ELR (cell line): ENCODE measurements at places on chromosomes 1 and 21.

- DNase-seq = peak; percentile 90
Measured at GRCh38 chr1:29122682-29123052, 1.0 kb downstream of the TMEM200B start.

- no peak for DNase-seq
Measured at GRCh38 chr1:95118067-95118499, 928 bp downstream of the TLCD4 start.

DNA sequence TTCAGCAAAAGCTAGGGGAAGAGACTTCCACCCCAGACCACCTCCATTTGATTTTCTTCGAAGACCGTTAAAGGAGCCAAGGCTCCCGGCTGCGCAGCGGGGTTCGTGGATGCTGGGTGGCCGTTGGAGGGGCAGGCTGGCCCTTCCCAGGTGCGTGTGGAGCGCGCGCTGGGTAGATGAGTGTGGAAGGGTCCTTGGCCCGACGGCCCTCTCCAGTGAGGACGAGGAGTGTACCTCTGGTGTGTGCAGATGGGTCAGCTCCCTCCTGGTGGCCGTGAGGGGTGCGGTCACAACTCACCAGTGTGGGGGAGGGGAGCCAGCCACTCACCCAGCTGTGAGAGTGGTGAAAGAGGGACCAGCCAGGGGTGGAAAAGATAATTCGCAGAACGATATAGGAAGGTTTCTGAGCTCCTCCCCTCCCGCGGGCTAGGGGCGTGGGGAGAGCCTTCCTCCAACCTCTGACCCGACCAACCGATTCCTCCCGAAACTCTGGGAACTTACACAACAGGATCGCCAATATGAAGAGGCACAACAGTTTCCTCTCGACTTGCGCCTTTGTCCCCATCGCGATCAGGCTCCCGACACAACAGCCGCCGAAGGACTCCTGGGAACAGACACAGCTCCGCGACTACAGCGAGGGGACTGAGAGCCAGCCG is at the start of gene F11R:
Gene F11R, minus strand, starts transcription at position 644 of the 656 bp plus-strand sequence. Its CDS starts 79 bp downstream, at position 565.
- DNase-seq = peak; percentile 42

DNA sequence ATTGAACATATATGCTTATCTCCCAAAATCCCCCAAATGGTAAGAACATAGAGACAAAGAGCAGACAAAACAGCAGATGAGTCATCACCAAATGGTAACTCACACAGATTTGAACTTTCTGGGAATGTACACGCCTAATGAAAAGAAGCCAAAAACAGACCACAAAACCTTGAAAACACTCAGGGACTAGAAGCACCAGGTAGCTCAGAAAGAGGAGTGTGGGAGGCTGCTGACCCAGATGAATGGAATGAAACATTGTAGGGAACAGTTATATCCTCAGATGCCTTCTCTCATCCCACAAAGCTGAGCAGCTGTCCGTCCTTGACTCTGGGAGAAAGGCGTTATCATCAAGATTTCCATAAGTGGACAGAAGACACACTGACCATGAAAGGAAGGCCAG is 307.0 kb upstream of the USP25 start:
- peak; percentile 3 for DNase-seq

DNA sequence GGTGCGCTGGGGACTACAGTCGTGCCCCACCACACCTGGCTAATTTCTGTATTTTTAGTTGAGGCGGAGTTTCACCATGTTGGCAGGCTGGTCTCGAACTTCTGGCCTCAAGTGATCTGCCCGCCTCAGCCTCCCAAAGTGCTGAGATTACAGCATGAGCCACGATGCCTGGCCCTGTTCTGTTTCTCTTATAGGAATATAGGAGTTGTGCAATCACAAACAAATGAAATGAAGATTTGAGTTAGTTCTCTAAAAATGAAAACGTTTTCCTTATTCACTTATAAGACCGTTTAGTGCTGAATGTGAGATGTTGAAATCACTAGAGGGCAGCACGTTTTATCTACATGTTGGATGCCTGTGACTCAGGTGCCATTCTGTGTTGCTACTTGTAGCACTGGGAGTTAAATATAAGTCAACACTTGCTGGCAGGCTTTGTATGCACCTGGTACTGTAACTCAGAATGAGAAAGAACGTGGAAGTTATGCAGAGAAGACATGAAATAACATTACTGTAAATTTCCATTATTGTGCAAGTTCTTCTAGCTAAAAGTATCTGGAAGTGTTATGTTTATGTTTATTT is 45.8 kb downstream of the MIGA1 start:
- peak; percentile 79 for DNase-seq
